Stimulated activated naive CD4-positive, alpha-beta T cell (primary cell): ENCODE measurements at places on chromosomes 7 and 10.
A peak's percentile ranks its signal among the peaks of the same experiment; 100 is the strongest.

GRCh38 chr10:34661580-34661979 is 153.5 kb downstream of the PARD3 start:
- no peak for DNase-seq

- no peak for DNase-seq
These were observed 36.2 kb upstream of the SDK1 start for GRCh38 chr7:3264693-3265339.

GRCh38 chr10:131876017-131876416 is 24.8 kb upstream of the PPP2R2D start:
- no peak for DNase-seq

GRCh38 chr7:69692611-69693010 is 94.3 kb downstream of the AUTS2 start:
- DNase-seq: no peak

- no peak for DNase-seq
These were observed 109.8 kb downstream of the SH3PXD2A start for GRCh38 chr10:103745341-103746247.

- DNase-seq: no peak
These were observed 360.5 kb downstream of the FGFR2 start for GRCh38 chr10:121237718-121238117.

DNA sequence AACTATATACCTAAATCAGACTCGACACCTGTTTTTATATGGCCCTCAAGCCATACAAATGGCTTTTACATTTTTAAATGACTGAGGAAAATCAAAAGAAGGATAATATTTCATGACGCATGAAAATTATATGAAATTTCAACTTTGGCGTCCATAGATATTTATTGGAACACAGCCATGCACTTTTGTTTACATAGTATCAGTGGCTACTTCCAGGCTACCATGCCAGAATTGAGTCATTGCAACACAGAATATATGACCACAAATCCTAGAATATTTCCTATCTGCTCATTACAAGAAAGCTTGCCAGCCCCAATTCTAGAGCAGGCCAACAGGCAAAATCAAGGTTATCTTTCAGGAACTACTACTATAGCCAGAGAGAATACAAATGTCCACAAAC is 29.3 kb downstream of the AFAP1L2 start:
- no peak for DNase-seq

DNA sequence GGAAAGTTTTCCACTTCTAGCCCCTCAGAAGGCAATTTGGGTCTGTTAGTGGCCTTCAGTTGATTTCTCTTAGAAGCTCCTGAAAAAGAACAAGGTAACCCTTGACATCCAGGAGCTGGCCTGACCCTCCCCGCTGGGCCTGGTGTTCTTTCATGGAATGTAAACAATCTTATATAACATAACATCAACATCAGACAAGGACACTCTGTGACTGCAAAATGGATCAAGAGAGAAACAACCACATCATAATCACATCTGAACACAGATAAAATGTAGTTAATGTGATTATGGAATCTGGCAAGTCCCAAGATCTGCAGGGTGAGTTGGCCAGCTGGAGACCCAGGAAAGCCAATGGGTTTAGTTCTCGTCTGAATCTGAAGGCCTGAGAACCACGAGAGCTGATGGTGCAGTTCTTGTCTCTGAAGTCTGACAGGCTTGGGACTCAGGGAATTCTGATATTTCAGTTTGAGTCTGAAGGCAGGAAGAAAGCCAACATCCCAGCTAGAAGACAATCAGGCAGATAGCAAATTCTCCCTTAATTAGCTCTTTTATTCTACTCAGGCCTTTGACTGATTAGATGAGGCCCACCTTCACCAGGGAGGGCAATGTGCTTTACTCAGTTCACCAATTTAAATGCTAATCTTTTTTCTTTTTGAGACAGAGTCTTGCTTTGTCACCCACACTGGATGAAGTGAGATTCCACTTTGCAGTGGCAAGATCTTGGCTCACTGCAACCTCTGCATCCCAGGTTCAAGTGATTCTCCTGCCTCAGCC is 91.4 kb upstream of the NAMPT start:
- DNase-seq: no peak

- no peak for DNase-seq
These were observed 28.4 kb downstream of the RASGEF1A start for GRCh38 chr10:43238462-43238861.

GRCh38 chr10:72146071-72146470 is 57.7 kb upstream of the SPOCK2 start:
- DNase-seq: no peak

DNA sequence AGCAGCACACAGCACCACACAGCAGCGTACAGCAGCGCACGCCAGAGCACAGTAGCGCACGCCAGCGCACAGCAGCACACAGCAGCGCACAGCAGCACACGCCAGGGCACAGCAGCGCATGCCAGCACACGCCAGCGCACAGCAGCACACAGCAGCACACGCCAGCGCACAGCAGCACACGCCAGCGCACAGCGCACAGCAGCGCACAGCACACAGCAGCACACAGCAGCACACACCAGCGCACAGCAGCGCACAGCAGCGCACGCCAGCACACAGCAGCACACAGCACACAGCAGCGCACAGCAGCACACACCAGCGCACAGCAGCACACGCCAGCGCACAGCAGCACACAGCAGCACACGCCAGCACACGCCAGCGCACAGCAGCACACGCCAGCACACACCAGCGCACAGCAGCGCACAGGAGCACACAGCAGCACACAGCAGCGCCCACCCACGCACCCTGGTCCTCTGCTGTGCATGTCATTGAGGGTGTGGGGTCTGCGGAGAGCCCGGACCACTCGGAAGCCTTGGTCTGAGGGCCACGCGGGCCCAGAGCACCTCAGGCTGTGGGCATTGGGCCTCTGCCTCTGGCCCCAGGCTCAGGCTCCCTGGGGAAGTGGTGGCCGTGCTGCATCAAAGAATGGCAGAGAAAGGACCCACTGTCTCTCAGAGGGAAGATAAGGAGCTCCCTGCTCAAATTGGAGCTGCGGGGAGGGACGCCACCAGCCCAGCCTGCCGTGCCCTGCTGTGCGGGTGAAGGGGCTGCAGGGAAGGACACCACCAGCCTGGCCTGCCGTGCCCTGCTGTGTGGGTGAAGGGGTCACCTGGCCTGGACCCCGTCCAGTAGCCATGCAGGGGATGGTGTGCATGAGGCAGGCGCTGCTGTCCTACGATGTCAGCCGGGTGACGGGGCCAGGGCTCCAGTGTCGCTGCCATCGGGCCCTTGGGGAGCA is 27.5 kb upstream of the GPR146 start:
- DNase-seq: no peak

DNA sequence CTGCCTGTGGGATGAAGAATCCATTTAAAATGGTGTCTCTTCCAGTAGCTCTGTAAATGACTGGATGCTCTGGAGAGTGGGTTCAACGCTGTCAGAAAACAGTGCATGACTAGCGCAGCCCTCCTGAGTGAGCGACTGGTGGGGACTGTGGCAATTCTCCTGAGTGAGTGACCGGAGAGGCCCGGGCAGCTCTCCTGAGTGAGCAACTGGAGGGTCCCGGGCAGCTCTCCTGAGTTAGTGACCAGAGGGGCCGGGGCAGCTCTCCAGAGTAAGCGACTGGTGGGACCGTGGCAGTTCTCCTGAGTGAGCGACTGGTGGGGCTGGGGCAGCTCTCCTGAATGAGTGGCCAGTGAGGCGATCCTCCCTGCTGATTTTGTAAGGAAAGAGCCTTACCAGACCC is 85.5 kb downstream of the WDR37 start:
- DNase-seq: no peak

GRCh38 chr7:151704299-151704959 is 172.5 kb downstream of the PRKAG2 start:
- DNase-seq: no peak

GRCh38 chr10:12419262-12419847 is 70.0 kb downstream of the CAMK1D start:
- DNase-seq: no peak

GRCh38 chr7:134514106-134514505 is 13.3 kb upstream of the AKR1B10 start:
- DNase-seq: no peak

DNA sequence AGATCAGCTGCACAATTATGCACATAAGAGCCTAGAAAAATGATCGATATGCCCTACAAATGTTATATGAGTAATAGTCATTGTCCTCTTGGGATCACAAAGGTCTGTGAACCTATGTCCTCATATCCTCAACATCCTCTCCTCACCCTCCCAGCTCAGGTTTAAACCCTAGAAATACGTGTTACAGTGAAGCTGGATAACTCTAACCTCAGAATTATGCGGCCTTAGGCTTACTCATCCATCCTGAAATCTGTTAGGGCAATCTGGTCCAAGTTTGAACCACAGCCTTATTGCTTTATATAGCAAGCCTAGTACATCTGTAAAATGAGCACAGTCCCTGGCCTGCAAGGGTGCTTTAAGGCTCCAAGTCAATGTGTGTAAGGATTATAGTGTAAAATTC is 84.2 kb upstream of the FRMD4A start:
- no peak for DNase-seq

DNA sequence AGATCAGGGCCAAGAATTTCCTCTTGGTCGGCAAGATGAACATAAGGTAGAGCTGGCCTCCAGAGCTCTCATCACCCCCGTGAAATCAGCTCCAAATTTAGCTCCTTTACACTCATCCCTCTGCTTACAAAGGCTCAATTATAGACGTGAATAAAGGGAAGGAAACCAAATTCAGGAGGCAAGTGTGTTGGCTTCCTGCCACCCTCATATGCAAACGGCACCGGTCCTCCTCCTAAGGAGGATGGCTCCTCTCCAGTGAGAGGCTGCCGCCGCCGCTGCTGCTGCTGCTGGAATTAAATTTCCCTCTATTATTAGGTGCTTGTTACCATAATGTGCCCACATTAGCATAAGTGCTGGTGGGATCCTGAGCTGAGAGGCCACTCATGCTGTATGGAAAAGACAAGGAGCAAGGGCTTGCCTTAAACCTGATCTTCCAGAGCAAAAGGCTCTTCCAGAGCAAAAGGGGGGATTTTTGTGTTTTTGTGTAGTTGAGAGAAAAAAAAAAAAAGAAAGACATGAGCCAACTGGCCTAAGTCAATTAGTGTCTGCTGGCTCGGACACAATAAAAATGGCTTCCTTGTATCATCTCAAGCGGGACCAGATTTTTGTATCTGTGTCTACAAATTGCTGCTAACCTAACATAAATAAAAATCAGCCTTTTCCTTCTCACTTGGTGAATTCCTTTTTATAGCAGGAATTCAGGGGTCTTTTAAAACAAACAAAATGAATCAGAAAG is 68.4 kb downstream of the CDHR3 start:
- peak; percentile 14 for DNase-seq
